Activated CD8-positive, alpha-beta memory T cell treated with anti-CD3 and anti-CD28 coated beads for 4 hours (primary cell): ENCODE measurements at places on chromosomes 3 and 15.

DNA sequence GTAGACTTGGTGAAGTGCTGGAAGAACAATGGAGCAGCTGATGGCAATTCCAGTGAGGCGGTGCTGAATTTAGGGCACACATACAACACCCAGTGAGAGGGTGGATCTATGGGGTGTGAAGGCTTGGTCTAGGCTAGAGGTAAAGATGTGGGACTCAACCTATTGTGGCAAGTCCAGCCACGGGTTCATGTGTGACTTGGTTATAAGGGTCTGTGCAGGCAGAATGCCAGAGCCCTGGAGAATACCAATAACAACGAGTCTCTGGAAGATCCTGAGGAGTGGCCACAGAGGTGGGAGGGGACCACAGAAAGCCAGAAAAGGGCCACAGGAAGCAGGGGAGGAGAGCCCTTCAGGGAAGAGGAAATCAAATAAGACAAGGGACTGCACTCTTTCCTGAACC, 55.0 kb downstream of the VGLL4 start:
- no peak for DNase-seq

DNA sequence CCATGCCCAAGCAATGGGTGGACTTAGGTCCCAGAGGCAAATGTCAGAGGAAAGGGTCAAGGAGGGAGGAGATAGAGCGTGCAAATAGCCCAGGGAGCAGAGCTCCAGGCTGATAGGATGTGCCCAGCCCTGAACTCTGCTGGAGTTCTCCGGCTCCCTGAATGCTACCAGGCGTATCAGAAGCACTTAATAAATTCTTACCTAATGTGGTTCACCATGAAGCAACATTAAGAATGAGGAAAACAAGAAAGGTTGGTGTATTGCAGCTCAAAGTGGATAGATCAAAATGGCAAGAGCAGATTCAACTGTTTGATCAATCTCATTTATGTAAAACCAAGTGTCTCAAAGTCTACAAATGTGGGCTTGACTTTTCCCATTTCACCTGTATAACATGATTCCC, 38.3 kb downstream of the PXYLP1 start:
- no peak for DNase-seq

DNA sequence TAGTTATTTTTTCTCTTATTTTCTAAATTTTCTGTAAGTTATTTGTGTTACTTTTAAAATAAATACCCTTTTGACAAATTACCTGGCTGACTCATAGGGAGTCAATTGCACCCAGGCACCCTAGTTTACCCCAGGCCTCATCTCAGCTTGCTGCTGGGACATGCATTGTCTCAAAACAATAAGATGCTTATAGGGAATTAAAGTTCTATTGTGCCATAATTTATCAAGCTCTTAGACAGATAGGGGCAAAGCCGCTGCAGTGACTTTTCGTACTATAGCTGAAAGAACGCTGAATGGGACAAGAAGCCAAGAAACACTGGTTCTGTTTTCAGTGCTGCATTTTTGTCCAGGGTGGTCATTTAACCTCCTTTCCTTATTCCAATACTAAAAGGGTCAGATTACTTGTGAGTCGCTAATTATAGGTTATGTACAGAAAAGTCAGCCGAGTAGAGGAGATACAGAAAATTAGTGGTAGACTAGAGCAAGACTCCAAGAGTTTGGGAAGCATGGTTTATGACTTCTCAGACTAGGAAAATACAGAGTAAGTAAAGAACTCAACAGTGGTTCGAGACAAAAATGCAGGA, 50.3 kb downstream of the EXD1 start:
- no peak for DNase-seq

DNA sequence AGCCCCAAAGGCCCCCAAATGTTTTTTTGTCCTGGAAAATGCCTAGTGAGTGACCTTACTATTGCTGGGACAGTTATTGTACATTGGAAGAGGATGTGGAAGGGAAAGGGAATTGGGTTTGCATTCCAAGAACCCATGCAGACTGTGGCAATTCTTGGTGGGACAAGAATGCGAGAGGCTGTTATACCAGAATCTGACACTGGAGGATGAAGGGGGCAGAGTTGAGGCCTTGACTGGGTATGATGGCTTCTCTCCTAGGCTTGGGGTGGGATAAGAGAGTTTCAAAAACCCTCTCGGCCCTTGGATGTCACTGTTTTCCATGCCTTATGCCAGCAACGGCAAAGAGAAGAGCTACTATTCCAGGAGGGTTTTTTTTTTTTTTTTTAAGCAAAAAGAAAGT, 25.3 kb downstream of the IL16 start:
- no peak for DNase-seq

DNA sequence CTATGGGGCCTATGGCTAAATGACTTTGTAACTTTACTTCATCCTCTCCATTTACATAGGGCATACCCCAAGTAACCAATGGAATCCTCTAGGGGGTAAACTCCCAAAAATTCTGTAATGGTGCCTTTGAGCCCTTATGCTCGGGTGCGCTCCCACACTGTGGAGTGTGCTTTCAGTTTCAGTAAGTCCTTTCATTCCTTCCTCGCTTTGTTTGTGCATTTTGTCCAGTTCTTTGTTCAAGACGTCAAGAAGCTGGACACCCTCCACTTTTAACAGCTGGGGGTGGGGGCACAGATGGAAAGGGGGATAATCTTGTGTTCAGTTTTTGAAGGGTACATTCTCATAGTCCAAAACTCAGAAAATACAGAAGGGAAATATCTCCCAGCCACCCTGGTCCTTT, 84.4 kb upstream of the C2CD4B start:
- no peak for DNase-seq

GRCh38 chr3:136699271-136699828, 52.8 kb downstream of the STAG1 start:
- no peak for DNase-seq

DNA sequence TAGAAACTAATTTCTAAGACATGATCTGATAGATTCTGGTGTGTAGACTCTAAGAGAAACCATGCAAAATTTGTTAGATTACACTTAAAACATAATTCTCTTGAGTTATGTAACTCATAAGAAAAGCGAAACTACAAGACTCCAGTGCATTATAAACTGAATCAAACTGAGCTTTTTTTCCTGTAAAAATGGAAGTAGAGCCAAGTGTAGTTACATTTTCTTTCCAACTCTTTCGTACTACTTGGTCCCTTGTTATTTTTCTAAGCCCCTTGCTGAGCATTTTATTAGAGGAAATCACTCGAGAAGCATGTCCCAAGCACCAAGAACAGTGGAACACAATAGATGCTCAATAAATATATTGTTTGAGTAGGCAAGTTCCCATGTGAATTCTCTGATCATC, 130.2 kb downstream of the GADL1 start:
- no peak for DNase-seq

DNA sequence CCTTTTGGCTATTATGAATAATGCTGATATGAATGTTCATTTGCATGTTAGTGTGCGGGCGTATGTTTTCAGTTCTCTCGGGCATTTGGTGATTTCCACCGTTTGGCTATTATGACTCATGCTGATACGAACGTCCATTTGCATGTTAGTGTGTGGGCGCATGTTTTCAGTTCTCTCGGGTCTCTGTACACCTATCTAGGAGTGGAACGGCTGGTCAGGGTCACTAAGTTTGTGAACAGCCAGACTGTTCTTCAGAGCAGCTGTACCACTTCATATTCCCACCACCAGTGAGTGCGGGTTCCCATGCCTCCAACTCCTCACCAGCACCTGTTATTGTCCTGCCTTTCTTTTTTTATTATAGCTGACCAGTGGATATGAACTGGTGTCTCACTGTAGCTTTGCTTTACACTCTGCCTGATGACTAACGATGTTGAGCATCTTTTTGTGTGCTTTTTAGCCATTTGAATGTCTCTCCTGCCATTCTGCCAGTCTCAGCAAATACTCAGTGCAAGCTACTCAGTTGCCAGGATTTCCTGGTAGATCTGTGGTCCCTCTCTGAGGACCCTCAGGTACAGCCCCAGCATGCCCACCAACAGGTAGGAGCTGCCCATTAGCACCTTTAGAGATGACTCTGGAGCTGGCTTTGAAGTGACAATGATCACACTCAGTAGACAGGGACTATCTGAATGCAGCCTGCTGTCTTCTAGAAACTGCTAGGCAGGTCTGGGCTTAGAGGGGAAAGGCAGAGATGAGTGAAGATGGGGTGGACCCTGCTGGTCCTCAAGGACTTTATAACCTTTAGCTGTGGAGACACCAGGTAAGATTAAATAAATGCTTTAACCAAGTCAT, 141.1 kb downstream of the XXYLT1 start:
- DNase-seq = no peak

DNA sequence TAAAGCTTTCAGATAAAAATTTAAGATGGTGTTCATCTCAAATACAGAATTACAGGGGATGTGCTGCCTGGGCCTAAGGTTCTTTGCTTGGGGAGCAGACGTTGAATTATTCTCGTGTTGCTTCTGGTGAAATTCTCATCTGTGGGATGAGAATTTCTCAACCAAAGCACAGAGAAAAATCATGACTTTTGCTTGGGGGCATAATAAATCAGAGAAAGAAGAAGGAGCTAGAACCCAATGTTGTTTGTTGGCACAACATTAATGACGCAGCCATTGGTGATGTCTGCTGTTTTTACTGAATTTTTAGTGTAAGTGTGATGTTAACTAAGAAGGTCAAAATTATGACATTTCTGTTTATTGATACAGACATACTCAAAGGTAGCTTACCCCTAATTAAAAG, 35.7 kb downstream of the P3H2 start:
- DNase-seq = no peak

- DNase-seq = no peak
Observed at GRCh38 chr15:67380921-67381320, 126.3 kb downstream of the IQCH start.

DNA sequence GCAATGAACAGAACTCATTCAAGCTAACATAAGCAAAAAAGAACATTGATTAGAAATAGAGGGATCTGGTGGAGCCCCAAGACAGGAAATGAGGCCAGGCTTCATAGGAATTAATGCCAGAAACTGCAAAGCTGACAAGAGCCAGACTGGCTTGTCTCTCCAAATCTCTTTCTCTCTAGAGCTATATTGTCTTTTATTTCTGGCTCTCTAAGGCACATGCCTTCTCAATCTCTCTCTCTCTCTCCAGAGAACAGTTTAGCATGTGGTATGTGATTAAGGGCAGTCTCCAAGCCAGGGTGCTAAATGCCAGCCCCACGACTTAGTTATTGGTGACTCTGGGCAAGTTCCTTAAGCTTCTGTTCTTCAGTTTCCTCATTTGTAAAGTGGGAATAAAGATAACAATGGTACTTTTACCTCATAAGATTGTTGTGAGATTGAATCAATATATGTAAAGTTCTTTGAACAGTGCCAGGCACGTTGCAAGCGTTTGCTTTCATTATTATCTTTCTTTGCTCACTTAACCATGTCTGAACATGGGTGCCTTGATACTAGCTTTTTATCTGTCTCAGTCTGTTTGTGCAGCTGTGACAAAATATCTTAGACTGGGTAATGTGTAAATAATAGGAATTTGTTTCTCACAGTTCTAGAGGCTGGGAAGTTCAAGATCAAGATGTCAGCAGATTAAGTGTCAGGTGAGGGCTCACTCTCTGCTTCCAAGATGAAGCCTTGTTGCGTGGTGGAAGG, 123.2 kb downstream of the BDH1 start:
- no peak for DNase-seq

- no peak for DNase-seq
Observed at GRCh38 chr3:35832140-35832571, 192.8 kb downstream of the ARPP21 start.

- DNase-seq = no peak
Observed at GRCh38 chr3:127299276-127299675, 11.4 kb upstream of the PRR20G start.

DNA sequence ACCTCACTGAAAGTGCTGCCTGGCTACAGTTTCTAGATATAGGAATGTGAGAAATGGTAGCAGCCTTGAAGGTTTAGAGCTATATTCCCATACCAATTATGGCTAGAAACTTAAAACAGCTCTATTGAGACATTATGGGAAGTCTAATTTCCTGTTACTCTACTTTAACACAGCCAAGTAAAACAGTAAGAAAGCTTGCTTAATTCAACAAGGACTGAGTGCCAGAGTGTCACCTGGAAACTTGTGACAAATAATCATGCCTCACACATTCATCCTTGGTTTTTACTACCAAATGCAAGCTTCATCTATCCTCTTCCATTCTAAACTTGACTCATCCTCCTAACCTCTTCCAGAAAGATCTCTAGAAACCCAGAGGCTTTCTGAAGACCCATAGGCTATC, 41.7 kb downstream of the UBE3A start:
- no peak for DNase-seq

DNA sequence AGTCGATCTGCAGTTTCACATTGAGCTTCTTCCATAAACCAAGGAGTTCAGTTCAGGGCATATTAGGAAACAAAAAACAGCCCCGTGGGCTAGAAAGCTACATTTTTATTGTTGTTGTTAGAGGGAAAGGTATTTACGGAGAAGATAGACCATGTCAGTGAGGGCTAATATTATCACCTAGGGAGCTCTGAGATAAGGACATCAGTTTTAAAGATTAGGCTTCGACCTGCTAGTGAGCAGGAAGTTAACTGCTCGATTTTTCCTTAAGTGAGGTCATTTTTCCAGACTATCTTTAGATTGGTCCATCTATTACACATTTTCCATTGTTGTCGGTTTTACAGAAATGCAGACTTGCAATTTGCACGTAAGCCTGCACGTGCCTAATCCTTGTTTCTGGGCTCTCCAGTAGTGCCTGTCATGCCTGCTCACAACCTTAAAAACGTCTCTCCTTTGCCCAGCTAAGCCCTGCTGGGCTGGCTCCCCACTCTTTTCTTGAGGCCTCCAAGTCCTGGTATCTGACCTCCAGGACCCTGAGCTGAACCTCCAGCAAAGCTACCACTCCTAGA, 72.6 kb downstream of the MTHFS start:
- no peak for DNase-seq

DNA sequence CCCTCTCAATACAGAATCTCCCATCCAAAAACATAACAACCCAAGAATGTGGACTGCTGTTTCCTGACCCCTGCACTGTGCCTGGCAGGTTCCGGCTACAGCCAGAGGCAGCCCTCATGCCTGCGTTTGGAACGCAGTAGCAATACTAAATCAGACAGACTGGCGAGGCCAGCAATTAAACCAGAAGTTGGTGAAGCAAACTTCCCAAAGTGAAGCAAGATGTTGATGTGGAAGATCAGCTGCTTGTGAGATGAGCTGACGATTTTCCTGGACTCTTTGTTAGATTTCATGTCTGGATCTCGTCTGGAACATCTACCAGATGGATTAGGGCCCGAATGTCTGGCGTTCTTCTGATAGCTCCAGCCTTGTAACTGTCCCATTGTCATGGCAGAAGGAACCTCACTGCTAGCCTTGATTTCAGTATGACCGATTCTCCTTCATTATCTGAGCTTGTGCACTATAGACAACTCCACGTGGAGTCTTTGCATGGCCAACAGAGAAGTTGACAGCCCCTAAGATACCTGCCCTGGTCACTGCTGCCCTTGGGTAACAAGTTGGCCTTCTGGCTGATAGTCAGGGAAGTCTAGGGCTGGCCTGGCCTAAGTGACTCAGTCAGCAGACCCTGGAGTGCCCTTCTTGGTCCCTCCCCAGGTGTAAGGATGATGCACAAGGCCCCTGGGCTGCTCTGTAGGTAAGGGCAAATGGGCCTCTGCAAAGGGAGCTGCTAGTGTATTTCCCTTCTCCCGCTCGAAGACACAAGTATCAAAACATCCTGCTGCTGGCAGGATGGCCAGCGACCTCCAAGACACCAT, 126.5 kb downstream of the ADAMTS17 start:
- DNase-seq = no peak
